ENCODE measurements at places on chromosomes 7 and 10. TPM values are rescaled to one million over a fixed set of nuclear protein-coding genes. Genes with fewer than 3 reads are reported as not detected.

Gene AGR2
- total RNA-seq, result 20.0 TPM

Gene CARD11
- 2.0 TPM for total RNA-seq

Gene CTTNBP2
- 25.7 TPM for total RNA-seq

Gene GATAD1
- 32.3 TPM for total RNA-seq

Gene ACTR1A
- total RNA-seq, result 35.5 TPM

Gene AOAH
- 6.2 TPM for total RNA-seq

Gene IMPDH1
- 23.9 TPM for total RNA-seq

DNA sequence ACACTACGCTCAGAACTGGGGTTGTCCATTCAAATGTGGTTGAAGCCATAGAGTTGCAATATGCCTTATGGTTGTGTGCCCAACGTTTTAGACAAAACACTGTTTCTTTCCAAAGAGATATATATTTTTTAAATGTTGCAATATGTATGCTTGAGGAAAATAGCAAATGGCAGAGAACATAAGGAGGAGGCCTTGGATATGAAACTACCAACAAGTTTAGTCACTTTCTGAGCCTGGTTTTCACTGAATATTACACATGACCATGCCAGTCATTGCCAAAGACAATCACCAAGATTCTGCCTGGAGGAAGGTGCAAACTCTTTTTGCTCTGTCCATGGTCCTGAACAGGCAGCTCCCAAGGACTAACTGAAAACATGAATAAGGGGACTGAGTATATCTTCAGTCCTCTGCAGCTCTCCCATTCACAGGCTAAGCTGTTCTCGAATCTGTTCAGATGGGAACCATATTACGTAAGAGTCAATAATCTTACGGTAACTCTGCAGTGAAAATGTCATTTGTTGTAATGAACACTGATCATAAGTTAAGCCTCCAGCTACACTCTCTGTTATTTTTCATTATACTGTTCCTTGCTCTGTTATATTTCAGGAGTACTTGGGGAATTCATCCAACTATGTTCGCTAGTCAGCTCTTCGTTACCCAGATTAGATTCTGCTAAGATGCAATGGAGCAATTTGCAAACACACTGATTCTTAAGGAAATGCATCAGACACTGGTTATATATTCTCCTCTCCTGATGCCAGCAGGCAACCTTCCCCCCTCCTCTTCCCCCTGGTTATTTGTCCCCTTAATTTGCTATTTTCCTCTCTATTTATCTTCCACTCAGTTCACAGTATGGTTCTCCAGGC, 90.7 kb upstream of the C1QL3 start:
- no peaks in the 10 kb centered on the region for H3K27me3 ChIP-seq
- H3K36me3 ChIP-seq, result no peaks in the 10 kb centered on the region
- H3K4me3 ChIP-seq, result no peak overlapping the region
- H3K4me1 ChIP-seq, result no peaks in the 10 kb centered on the region
- no peak overlapping the region for H3K27ac ChIP-seq

DNA sequence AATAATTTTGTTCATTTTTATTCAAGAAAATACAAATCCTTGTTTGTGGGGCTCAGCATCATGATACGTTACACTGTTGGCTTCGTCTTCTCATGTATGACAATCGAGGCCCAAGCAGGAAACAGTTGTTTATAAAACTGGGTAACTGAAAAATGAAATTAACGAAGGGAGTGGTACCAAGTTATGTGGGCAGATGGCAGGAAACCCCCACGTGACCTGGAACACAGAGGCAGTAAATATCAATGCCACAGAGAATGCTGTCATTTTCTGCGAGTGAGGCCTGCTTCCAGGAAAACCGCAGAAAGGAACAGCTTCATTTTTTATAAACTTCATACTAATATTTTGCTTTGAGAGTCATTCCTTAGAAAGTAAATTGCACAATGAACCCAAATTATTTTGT, 201.0 kb upstream of the ADARB2 start:
- no peaks in the 10 kb centered on the region for H3K36me3 ChIP-seq
- H3K4me3 ChIP-seq, result no peak overlapping the region
- no peak overlapping the region for H3K27ac ChIP-seq
- H3K4me1 ChIP-seq, result no peaks in the 10 kb centered on the region
- no peaks in the 10 kb centered on the region for H3K27me3 ChIP-seq
- no peak for DNase-seq

- DNase-seq, result peak; percentile 5
- H3K36me3 ChIP-seq, result no peaks in the 10 kb centered on the region
- no peaks in the 10 kb centered on the region for H3K27me3 ChIP-seq
- H3K4me3 ChIP-seq, result peak overlapping the region; percentile 33
These were observed 513 bp downstream of the ODAD2 start for GRCh38 chr10:27998178-27998953.

GRCh38 chr10:60480865-60481563, 91.3 kb upstream of the ANK3 start:
- H3K4me1 ChIP-seq, result peaks cover 15% of the 10 kb centered on the region
- peak; percentile 63 for DNase-seq
- no peaks in the 10 kb centered on the region for H3K36me3 ChIP-seq
- no peaks in the 10 kb centered on the region for H3K27me3 ChIP-seq

DNA sequence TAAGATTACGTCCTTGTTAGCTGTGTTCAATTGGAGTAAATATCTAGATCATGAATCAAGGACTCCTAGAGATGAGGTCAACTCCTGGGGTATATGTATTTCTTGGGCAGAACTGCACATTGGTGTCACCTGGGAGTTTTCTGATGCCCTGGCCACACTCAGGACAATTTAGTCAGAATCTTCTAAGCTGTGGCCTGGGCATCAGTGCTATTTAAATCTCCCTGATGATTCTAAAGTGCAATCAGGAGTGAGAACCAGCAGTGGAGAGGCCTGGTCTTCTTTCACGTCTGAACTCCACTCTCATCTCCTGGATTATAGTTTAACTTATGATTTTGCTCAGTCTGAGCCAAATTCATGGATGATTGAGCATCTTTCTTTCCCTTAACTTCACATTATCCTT, 218.0 kb downstream of the BMPER start:
- no peak for DNase-seq
- H3K4me3 ChIP-seq, result no peak overlapping the region
- H3K27ac ChIP-seq, result no peak overlapping the region
- no peaks in the 10 kb centered on the region for H3K36me3 ChIP-seq
- no peaks in the 10 kb centered on the region for H3K4me1 ChIP-seq
- H3K27me3 ChIP-seq, result no peaks in the 10 kb centered on the region

DNA sequence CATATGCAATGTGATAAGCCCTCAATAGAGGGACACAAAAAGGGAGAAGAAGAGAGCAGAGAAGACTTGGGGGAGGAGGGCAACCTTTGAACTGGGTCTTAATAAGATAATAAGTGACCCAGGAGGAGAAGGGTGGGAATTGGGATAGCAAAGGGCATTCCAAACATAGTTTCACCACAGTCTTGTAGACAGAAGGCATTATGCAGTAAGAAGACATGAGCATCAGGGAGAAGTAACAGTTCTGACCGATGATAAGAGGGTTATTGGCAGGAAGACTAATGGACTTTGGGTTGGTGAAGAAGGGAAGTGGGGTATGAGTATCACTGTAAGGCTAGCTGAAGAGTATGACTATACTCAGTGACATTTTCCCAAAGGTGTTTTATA, 63.6 kb downstream of the TES start:
- peaks cover 7% of the 10 kb centered on the region for H3K4me1 ChIP-seq
- H3K4me3 ChIP-seq, result no peak overlapping the region
- H3K27me3 ChIP-seq, result no peaks in the 10 kb centered on the region
- no peaks in the 10 kb centered on the region for H3K36me3 ChIP-seq
- no peak for DNase-seq

DNA sequence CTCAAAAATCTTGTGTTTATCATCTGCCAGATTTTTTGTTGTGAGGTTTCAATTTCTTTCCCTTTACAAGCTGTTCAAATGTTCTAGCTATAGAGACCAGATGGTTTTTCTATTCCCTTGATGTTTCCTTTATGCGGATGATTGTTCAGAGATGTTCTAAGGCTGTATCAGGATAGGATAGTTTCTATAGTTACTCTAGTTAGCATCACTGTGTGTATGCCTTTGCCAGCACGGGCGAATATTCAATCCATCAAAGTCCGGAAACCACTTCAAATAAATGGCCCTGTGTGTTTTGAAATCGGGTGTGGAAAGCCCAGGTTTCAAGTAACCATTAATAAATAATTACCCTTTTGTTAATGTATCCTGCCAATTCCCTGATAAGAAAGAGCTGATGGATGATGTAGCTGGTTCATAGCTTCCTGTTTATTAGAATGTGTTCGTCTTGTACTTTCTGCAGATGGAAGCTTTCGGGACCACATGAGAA, 149.8 kb upstream of the PRKCQ start:
- no peak overlapping the region for H3K4me3 ChIP-seq
- H3K4me1 ChIP-seq, result no peaks in the 10 kb centered on the region
- H3K27ac ChIP-seq, result no peak overlapping the region
- no peak for DNase-seq
- no peaks in the 10 kb centered on the region for H3K27me3 ChIP-seq
- H3K36me3 ChIP-seq, result no peaks in the 10 kb centered on the region

DNA sequence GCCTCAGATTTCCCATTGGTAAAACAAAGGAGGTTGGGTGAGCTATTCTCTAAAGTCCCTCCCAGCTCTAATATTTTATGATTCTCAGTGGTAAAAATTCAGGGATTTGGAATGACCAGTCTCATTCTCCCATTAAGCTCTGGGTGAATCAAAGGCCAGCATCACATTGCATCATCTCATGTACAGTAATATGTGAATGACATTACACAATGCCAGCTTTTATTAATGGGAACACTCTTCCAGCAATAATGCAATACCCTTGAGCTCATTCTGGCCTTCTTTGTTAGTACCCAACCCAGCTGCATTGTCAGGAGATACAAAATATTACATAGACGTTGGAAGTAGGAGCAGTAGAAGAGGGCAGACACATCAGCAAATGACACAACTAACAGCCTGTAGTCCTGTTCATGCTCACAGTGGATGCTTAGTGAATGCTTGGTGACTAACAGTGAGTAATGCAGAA, 100.0 kb upstream of the EGR2 start:
- H3K4me3 ChIP-seq, result no peak overlapping the region
- H3K36me3 ChIP-seq, result no peaks in the 10 kb centered on the region
- H3K4me1 ChIP-seq, result no peaks in the 10 kb centered on the region
- DNase-seq, result no peak

DNA sequence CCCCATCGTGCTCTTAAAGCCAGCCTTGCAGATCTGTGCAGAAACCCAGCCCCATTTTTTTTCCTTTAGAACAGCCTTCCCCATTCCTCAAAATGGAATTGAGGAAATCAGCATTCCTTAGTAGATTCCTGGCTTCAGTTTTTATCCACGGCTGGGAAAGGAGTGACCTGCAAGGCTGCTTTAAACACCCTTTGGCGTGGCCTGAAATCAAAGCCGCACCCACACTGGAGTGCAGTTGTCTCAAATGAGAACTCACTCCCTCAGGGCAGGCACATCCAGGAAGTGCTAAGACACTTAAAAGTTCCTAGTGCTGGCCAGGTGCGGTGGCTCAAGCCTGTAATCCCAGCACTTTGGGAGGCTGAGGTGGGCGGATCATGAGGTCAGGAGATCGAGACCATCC, 34.8 kb downstream of the HTR5A start:
- no peak for DNase-seq
- H3K36me3 ChIP-seq, result no peaks in the 10 kb centered on the region
- no peaks in the 10 kb centered on the region for H3K4me1 ChIP-seq
- no peaks in the 10 kb centered on the region for H3K27me3 ChIP-seq
- no peak overlapping the region for H3K4me3 ChIP-seq

DNA sequence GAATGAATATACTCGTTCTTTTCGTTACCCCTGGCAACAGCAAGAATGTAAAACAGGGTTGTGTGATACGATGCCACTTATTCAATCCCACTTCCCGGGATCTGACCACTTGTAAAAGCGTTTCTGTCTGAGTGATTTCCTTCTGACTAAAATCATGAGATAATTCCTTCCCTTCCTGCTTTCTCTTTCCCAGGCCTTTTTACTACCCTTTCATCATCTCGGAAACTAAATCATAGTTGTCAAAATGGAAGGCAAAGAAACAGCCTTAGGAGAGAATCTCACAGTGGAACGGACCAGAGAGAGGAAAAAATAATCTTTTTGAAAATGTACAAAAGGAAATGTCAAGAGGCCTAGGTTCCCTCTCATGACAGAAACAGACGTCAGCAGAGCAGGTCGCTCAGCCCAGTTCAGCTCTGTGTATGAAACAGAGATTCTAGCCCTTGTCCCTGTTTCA, 29.8 kb downstream of the DIP2C start:
- H3K36me3 ChIP-seq, result no peaks in the 10 kb centered on the region
- peak; percentile 2 for DNase-seq
- no peak overlapping the region for H3K27ac ChIP-seq
- H3K27me3 ChIP-seq, result no peaks in the 10 kb centered on the region

GRCh38 chr7:17275749-17276671, 22.4 kb upstream of the AHR start:
- DNase-seq, result no peak
- no peaks in the 10 kb centered on the region for H3K27me3 ChIP-seq
- H3K4me3 ChIP-seq, result no peak overlapping the region
- H3K4me1 ChIP-seq, result peaks cover 9% of the 10 kb centered on the region

GRCh38 chr10:103716206-103717160, 138.9 kb downstream of the SH3PXD2A start:
- H3K4me1 ChIP-seq, result peaks cover 27% of the 10 kb centered on the region
- peak; percentile 45 for DNase-seq
- H3K27ac ChIP-seq, result peak overlapping the region; percentile 85
- H3K4me3 ChIP-seq, result no peak overlapping the region

DNA sequence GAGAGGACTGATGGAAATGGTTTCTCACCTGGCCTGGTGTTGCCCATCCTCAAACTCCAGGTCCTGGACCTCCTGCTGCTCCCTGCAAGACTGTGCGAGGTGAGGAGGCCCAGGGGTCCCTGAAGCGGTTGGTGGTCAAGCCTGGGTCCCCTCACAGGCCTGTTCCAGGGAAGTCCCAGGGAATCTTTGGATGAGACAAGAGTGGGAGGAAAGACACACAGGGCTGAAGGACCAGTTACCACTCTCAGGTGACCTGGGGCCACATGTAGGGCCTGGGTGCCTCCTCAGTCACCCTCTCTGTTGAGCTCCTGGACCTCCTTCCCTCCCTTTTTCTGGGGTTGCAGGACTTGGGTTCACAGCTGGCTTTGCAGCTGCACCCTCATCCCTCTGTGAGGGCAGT, 42.6 kb upstream of the CXCL12 start:
- no peaks in the 10 kb centered on the region for H3K27me3 ChIP-seq
- H3K36me3 ChIP-seq, result no peaks in the 10 kb centered on the region
- no peak overlapping the region for H3K27ac ChIP-seq
- no peak for DNase-seq
- no peaks in the 10 kb centered on the region for H3K4me1 ChIP-seq

GRCh38 chr7:41795276-41795833, 92.5 kb upstream of the INHBA start:
- H3K27ac ChIP-seq, result no peak overlapping the region
- H3K27me3 ChIP-seq, result no peaks in the 10 kb centered on the region
- no peak for DNase-seq
- H3K4me1 ChIP-seq, result no peaks in the 10 kb centered on the region
- H3K4me3 ChIP-seq, result no peak overlapping the region
- H3K36me3 ChIP-seq, result no peaks in the 10 kb centered on the region

DNA sequence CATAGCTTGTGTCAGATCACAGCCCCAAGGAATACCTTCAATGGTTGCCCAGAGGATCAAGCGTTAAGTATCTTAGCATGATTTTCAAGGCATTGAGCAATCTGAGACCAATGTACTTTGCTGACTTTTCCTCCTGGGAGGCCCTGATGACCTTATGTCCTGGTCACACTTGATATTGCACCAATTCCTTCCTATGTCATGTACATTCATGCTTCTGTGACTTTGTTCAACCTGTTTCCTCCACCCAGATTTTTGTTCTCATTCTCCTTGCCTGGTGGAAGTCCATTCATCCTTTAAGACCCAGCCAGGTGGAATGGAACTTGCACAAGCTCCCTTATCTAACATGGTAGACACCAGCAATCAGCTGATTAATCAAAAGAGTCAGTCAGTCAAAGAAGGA, 160.8 kb downstream of the PFKFB3 start:
- H3K27me3 ChIP-seq, result no peaks in the 10 kb centered on the region
- DNase-seq, result no peak
- H3K27ac ChIP-seq, result no peak overlapping the region
